ENCODE measurements at places on chromosomes 2 and 18.

GRCh38 chr18:62539284-62540165 is 16.7 kb downstream of the ZCCHC2 start:
- DNase-seq = no peak

GRCh38 chr2:39723497-39723896 is 55.6 kb downstream of the THUMPD2 start:
- DNase-seq = no peak

- DNase-seq = no peak
These were observed 22.0 kb downstream of the HNMT start for GRCh38 chr2:137986268-137986667.

DNA sequence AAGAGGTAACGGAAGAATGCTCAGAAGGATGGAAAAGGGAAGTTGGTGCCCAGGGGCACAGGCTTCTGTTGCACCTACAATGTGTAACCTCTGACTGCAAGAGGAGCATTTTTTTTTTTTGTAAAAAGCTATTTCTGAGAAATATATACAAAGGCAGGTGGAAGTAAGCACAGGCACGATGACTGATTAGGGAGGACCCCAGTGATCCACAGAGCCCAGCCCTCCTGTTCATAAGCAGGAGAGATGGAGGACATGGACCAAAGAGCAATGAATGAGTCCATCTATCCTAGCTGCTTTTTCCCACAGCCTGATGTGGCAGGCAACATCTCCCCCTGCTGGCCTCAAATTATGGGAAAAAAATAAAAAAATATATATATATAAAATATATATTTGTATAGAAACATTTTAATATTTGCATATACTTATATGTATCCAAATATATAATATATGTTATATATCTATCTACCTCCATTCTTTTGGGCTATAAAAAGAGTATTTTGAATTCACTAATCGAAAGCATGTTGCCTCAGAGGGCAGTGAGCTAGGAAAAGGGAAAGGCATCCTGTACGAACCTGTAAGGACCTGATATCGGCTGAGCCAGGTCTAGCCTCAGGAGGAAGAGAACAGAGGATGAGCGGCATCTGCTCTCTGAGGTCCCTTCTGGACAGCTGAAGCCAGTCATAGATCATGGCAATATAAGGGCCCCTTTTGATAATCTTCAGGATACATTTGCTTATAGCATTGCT is 166.0 kb upstream of the STK17B start:
- peak; percentile 31 for DNase-seq

GRCh38 chr2:207540431-207540830 is 10.7 kb downstream of the CREB1 start:
- DNase-seq = no peak

DNA sequence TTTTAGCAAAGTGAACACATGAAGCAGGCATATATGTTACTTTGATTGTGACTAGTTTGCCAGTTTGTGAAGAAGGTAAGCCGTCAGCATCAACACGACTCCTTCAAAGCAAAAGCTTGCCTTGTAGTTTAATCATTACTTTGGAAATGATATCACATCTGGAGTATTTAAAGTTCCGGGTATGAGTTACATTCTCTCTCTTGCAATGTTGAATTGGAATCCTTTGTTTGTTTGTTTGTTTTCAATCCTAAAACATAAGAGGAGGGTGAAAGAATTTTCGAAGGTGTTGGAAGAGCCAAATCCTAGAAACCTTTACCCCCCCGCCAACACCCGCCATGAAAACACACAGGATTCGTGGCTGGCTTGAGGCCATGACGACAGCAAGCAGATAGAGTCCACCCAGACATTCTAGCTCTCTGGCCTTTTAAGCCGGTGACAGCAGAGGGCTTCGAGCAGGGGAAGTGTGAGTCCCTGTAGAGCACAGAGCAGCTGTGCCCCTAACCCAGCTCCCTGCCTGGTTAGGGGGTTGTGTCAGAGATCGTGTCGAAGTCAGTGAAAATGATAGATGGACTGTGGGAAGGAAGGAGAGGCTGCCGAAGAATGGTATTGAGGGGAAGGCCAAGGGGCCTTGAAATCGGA is 103.8 kb upstream of the SMIM21 start:
- no peak for DNase-seq

DNA sequence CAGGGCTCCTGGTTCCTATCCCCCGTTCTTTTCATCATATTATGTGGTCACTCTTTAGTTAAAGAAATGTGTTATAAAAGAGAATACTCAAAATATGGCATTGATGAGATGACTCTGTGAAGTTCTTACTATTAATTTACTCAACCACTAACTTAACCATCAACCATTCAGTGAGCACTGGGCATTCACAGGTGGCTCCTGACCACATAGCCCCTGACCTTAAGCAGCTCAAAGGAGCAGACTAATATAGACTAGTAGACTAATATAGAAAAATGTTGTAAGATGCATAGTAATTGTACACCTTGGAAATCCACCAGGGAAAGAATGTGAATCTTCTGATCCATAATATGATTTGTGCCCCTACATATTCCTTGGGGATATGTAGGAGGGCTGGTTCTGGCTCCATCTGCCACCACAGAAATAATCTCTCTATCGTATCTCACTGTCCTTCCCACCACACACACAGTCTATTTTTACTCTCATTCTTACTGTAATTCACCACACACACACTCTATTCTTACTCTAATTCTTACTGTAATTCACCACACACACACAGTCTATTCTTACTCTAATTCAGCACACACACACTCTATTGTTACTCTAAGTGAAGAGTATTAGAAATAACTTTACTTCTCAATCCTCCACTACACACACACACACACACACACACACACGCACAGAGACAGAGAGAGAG is 188.9 kb upstream of the ITGA4 start:
- DNase-seq = no peak
